RPMI7951 (cell line): ENCODE measurements at places on chromosomes 4 and X. TPM values are rescaled to one million over a fixed set of nuclear protein-coding genes. Genes with fewer than 3 reads are reported as not detected.

GRCh38 chr4:55251342-55251741 is 94.7 kb upstream of the SRD5A3 start:
- no peak for DNase-seq

DNA sequence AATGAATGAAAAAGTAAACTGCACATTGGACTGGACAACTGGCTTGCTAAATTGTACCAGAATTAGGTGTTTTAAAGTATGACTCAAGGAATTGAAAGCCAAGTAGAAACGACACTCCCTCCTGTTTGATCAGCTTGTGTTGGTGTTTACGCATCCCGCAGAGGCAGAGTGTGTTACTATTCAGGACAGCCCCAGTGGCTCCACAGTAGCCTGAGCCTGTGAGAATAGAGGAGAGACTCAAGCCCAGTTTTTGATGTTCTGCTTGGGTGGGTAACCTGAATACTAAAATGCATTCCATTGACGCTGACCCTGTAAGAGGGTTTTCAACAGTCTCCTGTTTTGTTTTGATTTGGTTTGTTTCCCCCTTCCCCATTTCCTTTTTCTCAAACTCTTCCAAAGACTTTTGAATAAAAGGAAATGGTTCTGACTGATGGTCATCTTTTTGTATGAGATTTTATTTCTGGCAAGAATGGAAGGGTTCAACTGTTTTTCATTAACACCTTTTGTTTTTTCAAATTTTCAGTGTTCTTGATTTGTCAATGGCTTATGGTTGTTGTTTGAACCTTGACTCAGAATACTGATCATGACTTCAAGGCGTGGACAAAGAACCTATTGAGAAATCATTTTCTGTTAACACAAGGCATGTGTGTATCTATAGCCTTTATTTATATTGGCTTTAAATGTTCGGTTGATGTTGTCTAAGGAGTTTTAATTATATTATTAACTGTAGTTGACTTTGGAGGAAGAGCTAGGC is 10.2 kb downstream of the ADGRL3 start:
- DNase-seq: no peak

BCORL1 gene
- total RNA-seq: 0.49 and 0.96 TPM in 2 replicates

UGT2B15 gene
- not detected in 2 replicates for total RNA-seq
